ENCODE measurements at places on chromosomes 5 and 9. TPM values are rescaled to one million over a fixed set of nuclear protein-coding genes. Genes with fewer than 3 reads are reported as not detected.

DNA sequence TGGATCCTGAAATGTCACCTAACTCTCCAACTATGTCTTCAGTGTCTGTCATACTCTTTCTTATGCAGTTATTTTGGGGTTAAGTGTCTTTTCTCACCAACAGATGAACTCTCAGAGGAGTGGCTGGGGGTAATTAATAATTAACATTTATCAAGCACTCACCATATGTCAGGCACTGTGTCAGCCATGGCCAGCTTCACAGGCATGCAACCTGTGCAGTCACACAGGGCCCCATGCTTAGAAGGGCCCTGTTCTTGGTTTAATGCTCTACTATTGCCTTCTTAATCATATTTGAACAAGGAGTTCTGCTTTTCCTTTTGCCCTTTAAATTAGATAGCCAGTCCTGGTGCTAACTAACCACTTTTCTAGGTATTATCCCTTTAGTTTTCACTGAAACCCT, 3.4 kb upstream of the GRPEL2 start:
- DNase-seq: no peak

The OR1B1 gene
- not detected for total RNA-seq

GRCh38 chr9:130327070-130327780, 61.7 kb downstream of the HMCN2 start:
- DNase-seq: no peak

DNA sequence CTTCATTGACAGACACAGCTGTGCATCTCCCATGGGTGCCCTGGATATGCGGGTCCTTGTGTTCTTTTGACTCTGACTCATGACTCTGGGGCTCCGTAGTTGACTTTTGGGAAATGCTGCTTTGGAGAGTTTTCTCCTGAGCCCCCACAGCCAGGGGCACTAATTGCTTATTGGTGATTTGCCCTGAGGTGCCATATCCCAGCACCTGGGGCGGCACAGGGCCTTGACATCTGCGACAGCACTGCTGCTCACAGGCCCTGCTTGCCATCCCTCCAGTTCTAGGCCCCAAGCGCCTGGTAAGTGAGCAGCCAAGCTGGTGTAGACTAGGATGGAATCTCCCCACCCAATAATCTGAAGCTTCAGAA, 75.1 kb downstream of the AMBP start:
- DNase-seq: peak; percentile 25

The LIFR gene
- total RNA-seq: 43.4 TPM

GRCh38 chr9:120941046-120941770, 14.6 kb upstream of the TRAF1 start:
- DNase-seq: no peak

DNA sequence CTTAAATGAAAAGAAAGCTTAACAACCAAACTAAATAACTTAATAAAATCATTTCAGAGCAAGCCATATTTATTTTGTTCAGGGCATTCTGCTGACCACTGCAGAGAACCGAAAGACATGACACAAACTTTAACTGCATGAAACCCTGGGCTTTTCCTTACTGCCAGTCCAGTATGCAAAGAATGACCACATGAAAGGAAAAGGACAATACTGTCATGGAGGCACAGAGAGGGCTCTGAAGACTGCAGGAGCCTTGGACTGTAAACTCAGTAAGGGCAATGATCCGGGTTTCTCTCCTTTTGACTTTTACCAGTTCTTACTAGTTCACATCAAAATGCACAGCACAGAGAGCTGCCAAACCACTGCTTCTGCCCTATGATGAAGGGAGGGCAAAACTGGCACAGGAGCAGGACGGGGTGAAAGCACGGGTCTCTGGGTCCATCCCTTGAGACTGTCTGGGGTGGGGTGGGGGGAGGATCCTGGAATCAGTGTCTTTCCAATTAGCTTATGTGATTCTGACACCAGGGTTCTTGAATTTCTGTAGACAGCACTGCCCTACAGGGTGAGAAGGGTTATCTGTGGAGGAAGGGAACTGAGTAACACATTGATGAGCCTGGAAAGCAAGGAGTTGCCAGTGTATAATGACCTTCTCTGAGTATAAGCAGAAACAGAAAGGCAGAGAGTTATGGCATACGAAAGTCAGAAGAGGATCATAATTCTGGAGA, 44.7 kb downstream of the RNF130 start:
- DNase-seq: no peak

DNA sequence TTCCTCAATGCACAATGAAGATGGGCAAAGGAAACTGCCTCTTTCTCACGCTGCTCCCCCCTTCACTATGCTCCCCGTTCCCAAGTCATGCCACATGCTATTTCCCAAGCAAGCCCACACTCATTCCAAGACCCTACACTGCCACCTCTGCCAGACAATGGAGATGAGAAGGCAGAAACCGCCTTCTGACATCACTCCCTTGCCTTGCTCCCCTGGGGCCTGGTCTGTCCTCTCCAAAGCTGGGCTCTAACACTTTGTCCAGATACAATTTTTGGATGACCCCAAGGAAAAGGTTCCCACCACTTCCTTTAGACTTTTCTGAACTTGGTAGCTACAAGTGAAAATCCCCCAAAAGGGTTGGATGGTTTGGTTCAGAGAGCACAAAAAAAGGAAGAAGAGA, 7.2 kb upstream of the ADRA1B start:
- DNase-seq: no peak

The GPX8 gene
- 7.9 TPM for total RNA-seq

GRCh38 chr5:56815658-56816545, 553 bp downstream of the MAP3K1 start:
- DNase-seq: no peak

DNA sequence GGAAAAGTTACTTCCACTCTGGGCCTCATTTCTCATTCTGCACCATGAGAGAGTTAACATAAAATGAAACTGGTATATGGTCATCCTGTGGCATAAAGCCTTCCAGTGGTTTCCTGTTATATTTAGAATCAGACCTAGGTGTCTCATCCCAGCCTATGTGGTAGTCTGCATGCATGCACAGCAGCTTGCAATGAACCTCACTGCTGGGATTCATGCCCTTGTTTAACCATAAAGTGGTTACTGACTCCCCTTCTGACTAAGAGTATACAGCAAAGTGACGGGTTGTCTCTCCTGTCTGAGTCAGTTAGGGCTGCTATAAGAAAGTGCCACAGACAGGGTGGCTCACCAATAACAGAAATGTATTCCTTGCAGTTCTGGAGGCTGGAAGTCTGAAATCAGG, 14.7 kb upstream of the TDRD7 start:
- DNase-seq: no peak

The ISOC1 gene
- total RNA-seq: 54.6 TPM

The TRIM32 gene
- 11.5 TPM for total RNA-seq

GRCh38 chr9:136455043-136456002, 15.7 kb upstream of the INPP5E start:
- DNase-seq: no peak

DNA sequence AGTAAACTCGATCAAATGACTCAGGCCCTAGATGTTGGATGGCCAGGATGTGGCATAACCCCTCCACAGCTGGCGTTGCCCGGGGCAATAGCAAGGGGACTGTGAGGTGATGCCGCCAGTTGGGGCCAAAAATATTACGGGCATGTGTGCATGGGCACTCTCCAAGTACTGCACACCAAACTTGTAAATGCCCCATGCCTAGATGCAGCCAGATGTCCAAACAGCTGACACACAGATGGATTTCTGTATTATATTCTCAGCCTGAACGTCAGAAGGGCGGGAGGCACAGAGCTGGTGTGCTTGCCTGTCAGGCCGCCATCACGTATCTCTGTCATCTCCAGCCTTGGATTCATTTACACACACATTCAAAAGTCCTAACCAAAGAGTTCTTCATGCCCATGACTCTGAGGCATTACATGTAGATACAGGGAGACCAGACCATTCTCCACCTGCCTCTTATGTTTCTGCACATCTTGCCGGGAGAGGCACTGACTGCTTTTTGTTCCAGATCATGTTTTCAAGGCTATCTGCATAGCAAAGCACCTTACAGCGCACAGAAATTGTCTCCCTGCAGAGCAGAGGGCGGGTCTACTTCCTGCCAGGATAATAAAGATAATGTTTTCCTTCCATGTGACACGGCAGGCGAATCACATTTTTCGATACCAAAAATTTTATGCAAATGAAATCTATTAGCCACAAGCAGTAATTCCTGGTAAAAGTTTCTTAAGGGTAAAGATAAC, 200.9 kb upstream of the ADAMTS16 start:
- no peak for DNase-seq

GRCh38 chr5:158841481-158842276, 258.0 kb downstream of the EBF1 start:
- no peak for DNase-seq

DNA sequence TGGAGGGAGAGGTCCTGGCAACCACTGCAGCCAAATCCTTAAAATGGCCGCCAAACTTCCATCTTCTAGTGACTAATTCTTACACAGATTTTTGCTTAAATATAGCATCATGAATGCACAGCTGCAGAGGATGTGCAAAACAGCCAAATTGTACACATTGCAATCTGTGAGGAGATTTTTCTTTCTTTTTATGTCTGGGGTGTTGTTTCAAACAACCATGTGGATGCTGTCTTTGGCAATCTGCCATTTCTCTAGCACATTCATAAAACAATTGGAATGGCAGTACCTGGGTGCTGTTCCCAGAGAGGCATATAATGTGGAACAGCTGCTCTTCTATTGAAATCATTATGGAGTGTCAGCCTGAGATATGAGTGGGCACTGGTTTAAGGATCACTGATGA, 1082.9 kb upstream of the SEMA6A start:
- no peak for DNase-seq

GRCh38 chr5:175617447-175617846, 40.4 kb upstream of the HRH2 start:
- DNase-seq: no peak

The WNT8A gene
- not detected for total RNA-seq

GRCh38 chr5:156474251-156474650, 147.3 kb downstream of the SGCD start:
- no peak for DNase-seq
